ENCODE measurements at places on chromosomes 12 and 14. TPM values are rescaled to one million over a fixed set of nuclear protein-coding genes. Genes with fewer than 3 reads are reported as not detected.

SYNDIG1L gene
- total RNA-seq, result not detected

PTCSC3 gene
- not detected for total RNA-seq

PARP2 gene
- 45.9 TPM for total RNA-seq

DHRS2 gene
- total RNA-seq, result 1.1 TPM
